Right renal cortex interstitium (tissue), 3 donors: ENCODE measurements at places on chromosomes 12 and 14. TPM values are rescaled to one million over a fixed set of nuclear protein-coding genes. Genes with fewer than 3 reads are reported as not detected.

HELB gene
- polyA plus RNA-seq, result 2.9 TPM

DNA sequence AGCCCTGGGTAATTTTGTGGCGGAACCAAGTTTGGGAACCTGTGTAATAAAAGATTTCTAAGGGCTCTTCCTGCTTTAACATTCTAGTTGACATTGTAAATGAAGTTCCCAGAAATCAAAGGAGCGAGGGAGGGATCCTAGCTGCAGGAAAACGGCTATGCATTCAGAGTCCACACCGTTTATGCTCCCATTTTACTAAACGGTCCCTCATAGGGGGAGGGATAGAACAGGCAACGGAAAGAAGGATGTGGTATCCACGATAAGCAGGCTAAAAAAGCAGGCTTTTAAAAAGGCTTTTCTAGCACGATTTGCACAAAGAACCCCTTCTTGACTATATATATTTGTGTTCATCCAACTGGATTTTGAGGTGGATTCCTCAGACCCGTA, 559 bp downstream of the SYNJ2BP start:
- no peak for DNase-seq

DTX1 gene
- polyA plus RNA-seq, result 10.3 TPM

GRCh38 chr12:53518381-53518780, 11.1 kb upstream of the NPFF start:
- no peak for DNase-seq

GRCh38 chr14:106778986-106779385, 1252.6 kb downstream of the TMEM121 start:
- no peak for DNase-seq

PTPRQ gene
- polyA plus RNA-seq, result 25.3 TPM

- DNase-seq, result no peak
These were observed 167.5 kb downstream of the MDGA2 start for GRCh38 chr14:47507861-47508260.

GRCh38 chr14:102164241-102164641, 24.5 kb downstream of the WDR20 start:
- DNase-seq, result no peak

DNA sequence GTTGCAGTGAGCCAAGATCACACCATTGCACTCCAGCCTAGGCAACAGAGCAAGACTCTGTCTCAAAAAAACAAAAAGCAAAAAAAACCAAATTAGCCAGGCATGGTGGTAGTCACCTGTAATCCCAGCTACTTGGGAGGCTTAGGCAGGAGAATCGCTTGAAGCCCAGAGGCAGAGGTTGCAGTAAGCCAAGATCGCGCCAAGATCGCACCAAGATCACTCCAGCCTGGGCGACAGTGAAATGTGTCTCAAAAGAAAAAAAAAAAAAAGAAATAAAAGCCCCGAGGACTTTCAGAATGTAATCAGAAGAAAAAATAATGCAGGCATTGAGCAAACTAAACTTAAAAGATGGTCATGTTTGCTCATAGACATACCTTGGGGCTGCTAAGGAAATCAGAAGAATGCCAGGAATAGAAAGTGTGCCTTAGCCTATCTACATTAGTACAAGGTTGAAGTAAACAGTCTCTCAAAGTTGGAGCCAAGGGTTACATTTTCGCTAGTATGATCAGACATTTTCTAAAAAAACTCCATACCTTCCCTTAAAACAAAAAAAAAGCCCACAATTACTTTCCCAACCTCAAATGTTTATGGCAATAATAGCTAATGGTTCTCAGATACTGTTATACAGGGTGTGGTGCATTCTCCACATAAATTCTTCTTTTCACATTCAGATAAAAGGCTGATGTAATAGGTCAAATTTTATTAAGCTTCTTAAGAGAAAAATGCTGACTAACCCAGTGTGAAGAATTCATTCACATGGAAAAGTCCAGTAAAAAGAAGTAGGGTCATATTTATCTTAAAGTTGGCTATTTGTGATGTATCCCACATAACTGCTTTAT, 15.8 kb downstream of the DTD2 start:
- no peak for DNase-seq

- no peak for DNase-seq
These were observed 21.1 kb downstream of the SETD3 start for GRCh38 chr14:99459481-99460100.

GRCh38 chr14:100091386-100091785, 26.2 kb downstream of the EVL start:
- DNase-seq, result no peak

SINHCAF gene
- polyA plus RNA-seq, result 297 TPM

DNA sequence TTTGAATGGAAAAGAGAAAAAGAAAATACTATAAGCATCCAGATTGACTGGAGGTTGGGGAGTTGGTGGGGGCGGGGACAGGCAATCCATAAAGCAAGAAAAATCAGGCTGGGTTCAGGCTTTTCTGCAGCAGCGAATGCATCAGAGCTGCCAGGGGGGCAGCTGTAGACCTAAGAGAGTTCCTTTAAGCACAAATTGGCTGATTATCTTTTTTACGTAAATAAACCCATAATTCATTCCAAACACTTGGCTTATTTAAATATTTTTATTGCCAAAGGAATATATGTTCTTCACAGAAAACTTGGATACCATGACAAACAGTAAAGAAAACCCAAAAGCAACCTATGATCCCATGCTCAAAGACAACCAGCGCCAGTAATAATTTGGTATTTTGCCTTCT, 10.2 kb downstream of the BDKRB2 start:
- DNase-seq, result no peak

ZDHHC22 gene
- polyA plus RNA-seq, result 0.35 TPM

DNA sequence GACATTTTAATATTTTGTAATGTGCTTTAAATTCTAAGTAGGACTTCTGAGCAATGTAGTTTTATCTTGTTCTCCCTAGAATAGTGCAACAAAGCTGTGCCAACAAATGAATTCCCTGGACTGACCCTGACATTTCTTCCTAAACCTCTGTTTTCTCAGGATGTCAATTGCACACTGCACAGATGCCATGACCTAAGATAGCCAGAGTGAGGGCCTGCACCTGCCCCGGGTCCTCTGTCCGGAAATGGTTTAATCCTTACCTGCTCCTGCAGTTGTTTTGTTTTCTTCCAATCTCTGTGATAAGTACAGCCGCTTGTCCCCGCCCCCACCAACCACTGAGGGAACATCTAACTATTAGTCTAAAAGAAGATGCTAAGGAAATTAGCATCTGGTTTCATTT, 831.5 kb downstream of the GALC start:
- DNase-seq, result no peak

WIF1 gene
- 2.1 TPM for polyA plus RNA-seq

DNA sequence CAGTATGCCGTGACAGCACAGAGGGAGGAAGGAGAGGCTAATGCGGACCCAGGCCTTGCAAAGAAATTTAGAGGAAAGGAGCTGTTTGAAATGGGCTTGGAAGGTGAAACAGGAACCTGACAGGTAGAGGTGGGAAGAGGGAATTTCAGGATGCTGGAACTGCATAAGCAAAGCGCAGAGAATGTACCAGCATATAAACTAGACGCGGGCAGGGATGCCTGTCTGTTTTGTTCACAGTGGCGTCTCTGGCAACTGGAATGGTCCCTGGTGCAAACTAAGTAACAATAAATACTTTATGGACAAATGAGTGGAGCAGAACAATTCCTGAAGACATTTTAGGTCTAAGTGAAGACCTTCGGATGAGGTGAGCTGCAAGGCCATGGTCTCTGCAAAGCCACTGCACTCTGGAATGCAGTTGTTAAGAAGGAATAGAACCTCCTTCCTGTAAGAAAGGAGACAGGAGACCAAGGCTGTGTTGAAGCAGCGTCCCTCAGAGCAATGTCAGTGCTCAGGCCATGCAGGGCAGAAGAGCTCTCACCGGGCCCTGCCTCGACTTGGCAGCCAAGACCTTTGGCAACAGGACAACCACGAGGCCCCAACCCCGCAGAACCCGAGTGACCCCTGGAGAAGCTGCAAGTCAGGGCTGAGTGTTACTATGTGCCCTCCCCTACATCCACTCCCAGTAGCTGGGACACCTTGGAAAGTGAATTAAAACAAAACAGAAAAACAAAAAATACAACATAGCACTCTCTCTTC, 42.8 kb downstream of the PITPNM2 start:
- no peak for DNase-seq

DNA sequence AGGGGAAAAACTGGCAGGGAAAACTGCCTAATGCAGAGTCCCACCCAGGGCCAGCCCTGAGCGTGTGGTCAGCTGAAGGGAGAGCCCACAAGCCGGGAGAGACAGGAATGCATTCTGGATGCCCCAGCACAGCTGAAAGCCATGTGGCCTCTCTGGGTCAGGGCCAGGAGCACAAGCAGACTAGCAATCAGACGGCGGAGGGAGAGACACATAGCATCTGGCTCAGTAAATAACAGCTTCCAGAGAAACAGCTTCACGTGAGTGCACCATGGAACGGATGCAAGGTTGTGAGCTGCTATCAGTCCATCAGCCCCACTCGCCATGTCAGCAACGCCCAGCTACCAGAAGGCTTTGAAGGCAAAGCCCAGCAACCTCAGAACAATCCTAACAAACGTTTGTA, 28.2 kb upstream of the TMEM106C start:
- no peak for DNase-seq

DNA sequence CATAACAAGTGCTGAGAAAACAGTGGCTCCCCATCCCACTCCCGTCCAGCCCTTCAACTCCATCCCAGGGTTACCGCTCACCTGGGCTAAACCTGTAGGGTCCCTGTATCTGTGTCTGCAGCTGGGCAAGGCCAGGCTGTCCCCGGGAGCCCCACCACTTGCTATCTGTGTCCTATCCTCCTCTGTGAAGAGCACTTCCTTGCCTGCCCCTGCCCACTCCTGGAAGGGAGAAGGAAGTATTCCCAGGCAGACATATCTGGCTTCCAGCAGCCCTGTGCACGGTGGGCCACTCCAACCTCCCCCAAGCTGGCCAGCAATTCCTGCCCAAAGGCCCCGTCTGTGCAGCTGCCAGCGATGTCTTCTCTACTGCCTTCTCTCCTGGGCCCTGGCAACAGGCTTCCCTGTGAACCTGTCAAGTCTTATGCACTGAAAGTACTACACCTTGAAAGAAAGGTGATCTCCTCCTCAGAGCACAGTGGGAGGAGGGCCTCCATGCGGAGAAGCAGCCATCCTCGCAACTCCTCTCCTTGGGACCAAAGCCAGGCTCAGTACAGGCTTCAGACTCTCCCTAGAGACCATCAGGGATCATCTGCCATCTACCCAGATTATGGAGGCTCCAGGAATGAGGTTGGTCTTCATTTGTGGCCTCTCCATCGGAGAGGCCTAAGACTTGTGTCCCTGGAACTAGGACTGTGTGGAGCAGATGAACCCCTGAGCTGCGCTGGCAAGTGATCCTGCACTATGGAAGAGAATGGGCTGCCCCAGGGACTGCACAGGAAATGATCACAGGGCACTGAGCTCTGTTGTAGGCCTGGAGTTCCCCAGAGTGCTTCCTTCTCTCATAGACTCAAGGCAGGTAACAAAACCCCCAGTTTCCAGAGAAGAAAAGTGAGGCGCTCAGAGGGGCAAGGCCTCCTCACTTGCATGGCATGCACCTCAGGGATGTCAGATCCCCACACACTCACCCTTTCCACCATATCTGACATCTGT, 663.6 kb downstream of the BCL11B start:
- DNase-seq, result no peak

PYGL gene
- 17.1 TPM for polyA plus RNA-seq

TAS2R46 gene
- polyA plus RNA-seq, result not detected

- DNase-seq, result no peak
These were observed 1.5 kb downstream of the MAP4K5 start for GRCh38 chr14:50530794-50531365.

DNA sequence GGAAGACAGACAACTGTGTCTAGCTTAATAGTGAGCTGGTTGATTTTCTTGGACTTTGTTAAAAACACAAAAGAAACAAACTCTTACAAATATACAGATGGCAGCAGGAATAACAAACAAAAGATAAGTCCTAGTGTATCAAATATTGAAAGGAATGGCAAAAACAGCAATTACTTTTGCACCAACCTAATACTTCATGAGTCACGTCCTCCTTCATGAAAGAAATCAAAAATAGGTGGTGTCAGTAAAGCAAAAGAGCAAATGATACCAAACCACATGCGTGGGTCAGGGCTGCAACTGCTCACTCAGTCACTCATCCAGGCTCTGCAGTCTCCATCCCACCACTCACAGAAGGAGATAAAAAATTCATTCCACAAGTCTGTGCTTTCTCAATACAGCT, 11.8 kb downstream of the ATG14 start:
- DNase-seq, result no peak

DNA sequence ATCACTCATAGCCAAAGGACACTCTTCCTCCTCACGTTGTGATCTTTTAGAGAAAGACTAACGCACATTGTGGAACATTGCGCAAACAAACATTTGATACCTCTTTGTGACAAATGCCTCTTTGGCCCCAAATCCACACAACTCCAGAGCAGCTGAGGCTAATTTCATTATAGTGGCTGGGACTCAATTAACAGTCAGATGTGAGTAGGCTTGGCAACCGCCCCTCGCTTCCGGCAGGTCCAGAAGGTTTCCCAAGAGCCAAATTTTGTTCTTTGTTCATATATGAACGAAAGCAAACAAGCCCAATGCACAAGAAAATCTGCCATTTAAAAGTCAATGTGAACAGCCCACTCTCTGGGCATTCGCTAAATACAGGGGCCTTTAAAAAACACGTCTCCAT, 273.9 kb downstream of the GLT1D1 start:
- no peak for DNase-seq

DNA sequence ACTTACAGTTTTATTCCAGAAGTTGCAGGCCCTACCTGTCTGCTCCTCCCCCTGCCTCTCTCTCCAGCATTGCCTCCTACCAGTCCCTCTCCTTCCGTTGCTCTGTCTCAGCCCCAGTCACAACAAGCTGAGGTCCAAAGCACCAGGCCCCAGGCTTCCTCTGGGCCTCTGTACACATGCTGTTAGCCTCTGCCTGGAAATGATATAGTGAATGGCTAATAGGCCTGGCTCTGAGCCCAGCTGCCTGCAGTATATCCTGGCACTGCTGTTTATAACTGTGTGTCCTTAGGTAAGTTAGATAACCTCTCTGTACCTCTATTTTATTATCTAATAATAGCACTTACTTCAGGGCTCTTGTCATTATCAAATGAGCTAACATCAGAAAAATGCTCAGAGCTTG, 114.9 kb upstream of the PWP1 start:
- DNase-seq, result no peak

MYO1H gene
- 1.4 TPM for polyA plus RNA-seq

- DNase-seq, result no peak
These were observed 168.1 kb upstream of the DAAM1 start for GRCh38 chr14:59020382-59020781.

GRCh38 chr14:100256339-100256895, 17.5 kb downstream of the YY1 start:
- no peak for DNase-seq

- no peak for DNase-seq
These were observed 307.0 kb downstream of the C12orf75 start for GRCh38 chr12:105637470-105637869.

AMDHD1 gene
- polyA plus RNA-seq, result 1.3 TPM

GRCh38 chr12:26580619-26581018, 252.4 kb downstream of the ITPR2 start:
- no peak for DNase-seq

MAP1LC3B2 gene
- 5.1 TPM for polyA plus RNA-seq

DNA sequence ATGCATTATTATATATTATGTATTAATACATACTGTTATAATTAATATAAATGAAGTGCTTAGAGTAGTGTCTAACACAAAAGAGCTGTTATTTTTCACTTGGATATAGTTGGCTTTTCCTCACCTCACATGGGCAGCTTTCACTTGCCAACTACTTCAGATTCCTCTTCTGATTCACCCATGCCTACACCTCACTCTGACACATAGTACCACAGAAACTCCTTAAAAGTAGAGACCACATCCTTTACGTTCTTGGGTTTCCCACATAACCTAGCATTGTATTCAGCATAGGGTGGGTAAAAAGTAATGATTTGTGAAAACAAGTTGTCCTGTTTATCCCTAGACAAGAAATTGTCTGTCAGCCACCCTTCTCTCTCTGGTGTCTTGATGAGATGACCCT, 61.0 kb downstream of the DIO2 start:
- no peak for DNase-seq
